ENCODE measurements at places on chromosomes 2 and 18. TPM values are rescaled to one million over a fixed set of nuclear protein-coding genes. Genes with fewer than 3 reads are reported as not detected.

- DNase-seq: no peak
These were observed 179.6 kb downstream of the ASB1 start for GRCh38 chr2:238606311-238606710.

GRCh38 chr2:182080493-182080892 lies 94.8 kb downstream of the PPP1R1C start:
- no peak for DNase-seq

DNA sequence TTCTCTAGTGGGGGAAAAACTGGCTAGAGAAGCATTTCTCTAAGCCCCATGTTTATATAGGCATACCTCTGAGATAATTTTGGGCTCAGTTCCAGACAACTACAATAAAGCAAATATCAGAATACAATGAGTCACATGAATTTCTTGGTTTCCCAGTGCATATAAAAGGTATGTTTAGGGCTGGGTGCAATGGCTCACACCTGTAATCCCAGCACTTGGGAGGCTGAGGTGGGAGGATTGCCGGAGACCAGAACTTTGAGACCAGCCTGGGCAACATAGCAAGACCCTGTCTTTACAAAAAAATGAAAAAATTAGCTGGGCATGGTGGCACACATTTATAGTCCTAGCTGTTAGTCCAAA lies 22.2 kb downstream of the TSN start:
- no peak for DNase-seq

GRCh38 chr2:24009680-24010476 lies at the start of gene MFSD2B:
Gene MFSD2B (plus strand): TSS chr2:24010085. CDS start chr2:24010097, 12 bp downstream.
- no peak for DNase-seq

DNA sequence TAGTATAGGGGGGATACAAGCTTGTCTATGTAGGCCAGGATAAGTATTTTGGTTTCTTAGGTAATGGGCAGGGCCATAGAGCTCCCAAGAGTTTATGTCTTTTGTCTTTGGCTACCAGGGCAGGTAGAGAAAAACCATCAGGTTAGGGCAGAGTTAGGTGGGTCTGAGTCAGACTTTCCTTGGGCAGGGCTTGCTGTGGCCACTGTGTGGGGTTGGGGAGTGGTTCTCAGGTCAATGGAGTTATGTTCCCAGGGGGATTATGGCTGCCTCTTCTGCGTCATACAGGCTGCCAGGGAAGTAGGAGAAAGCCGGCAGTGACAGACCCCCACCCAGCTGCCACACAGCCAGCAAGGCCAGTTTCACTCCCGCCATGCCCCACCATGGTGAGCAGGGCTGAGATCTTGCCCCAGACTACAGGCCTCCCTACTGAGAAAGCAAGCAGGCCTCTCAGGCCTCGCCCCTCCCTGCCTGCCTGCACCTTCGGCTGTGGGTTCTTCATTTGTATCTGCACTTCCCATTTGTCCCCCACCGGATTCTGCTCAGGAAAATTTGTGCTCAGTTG lies 55.5 kb downstream of the RPIA start:
- DNase-seq: no peak

DNA sequence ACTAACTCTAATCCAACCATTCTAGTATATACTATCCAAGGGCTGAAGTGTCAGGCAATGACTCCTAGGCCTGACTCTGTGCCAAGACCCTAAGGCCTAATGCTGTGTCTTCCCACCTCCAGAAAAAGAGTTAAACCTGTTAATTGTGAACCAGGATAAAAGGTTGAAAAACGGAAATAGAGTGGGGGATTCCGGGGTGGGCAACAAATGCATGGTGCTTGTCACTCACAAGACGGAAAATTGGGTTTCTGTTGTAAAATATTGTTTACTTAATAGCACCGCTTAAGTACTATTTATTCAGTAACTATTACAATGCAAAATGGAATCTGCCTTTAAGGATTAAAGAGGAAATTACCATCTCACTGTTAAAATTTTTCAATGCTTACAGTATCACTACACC lies 3.2 kb downstream of the STK17B start:
- DNase-seq: no peak

- no peak for DNase-seq
These were observed 203.5 kb downstream of the SP3 start for GRCh38 chr2:173761603-173762119.

- no peak for DNase-seq
These were observed 1.6 kb downstream of the FEV start for GRCh38 chr2:218983263-218983933.

DNA sequence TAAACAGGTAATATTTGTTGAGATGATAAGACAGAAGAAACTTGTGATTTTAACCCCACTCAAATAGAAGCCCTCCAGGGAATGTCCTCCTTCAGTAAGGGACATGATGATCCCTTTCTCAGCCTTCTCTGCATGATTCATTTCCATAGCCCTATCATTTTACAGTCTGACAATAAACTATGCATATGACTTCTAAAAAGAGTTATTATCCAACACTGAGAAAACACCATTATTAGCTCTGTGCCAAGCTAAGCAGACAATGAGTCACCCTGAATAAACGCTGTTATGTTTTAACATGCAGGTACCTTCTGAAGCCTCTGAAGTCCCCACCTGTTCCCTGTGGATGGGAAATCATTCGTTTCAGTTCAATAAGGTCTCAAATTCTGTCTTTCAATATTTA lies 54.7 kb downstream of the DTNB start:
- no peak for DNase-seq

GRCh38 chr2:221447310-221447709 lies 124.8 kb downstream of the EPHA4 start:
- DNase-seq: no peak

DNA sequence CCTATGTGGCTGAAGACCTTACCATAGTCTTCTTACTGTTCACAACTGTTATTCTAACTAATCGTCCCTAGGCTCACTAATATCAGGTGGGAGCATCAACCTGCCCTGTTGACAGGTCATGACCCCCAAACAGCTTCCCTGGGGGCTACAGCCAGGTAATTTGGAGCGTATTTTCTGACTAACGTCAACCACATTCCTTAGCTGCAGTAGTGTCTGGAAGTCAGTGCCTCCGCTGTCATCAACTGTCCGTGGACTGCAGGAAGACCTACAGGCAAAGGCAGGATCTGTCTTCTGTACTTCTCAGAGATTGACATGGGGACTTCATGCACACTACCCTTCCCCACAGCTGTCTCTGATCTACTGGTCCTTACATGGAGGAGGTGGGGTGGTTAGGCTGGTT lies 456.9 kb downstream of the BCL11A start:
- DNase-seq: no peak

- no peak for DNase-seq
These were observed 1948.4 kb upstream of the PIK3C3 start for GRCh38 chr18:40006634-40007033.

- DNase-seq: no peak
These were observed 654.2 kb upstream of the PKDCC start for GRCh38 chr2:41393621-41394020.

GRCh38 chr2:181190711-181191110 lies 210.3 kb downstream of the UBE2E3 start:
- no peak for DNase-seq

- DNase-seq: no peak
These were observed 119.9 kb upstream of the RND3 start for GRCh38 chr2:150607390-150607811.

DNA sequence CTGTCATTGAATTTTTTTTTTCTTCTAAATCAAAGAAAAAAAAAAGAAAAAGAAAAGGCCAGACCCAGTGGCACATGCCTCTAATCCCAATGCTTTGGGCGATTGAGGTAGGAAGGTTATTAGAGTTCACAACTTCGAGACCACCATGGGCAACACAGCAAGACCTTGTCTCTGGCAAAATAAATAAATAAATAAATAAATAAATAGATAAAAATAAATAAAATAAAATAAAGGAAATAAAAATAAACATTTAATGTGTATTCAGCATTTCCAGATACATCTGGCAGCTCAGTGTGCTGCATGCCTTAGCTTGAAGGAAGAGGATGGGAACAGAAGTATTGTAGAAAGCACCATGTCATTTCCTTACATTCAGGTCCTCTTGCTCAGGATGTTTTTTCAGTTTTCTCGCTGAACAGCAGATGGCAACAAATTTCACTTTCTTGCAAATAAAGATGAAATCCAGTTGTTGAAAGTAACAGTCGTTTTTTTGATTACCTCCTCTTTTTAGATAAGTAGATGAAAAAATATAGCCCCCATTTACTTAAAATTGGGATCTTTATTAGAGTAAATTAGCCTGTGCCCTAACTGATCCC lies 25.7 kb upstream of the FAM178B start:
- peak; percentile 27 for DNase-seq

DNA sequence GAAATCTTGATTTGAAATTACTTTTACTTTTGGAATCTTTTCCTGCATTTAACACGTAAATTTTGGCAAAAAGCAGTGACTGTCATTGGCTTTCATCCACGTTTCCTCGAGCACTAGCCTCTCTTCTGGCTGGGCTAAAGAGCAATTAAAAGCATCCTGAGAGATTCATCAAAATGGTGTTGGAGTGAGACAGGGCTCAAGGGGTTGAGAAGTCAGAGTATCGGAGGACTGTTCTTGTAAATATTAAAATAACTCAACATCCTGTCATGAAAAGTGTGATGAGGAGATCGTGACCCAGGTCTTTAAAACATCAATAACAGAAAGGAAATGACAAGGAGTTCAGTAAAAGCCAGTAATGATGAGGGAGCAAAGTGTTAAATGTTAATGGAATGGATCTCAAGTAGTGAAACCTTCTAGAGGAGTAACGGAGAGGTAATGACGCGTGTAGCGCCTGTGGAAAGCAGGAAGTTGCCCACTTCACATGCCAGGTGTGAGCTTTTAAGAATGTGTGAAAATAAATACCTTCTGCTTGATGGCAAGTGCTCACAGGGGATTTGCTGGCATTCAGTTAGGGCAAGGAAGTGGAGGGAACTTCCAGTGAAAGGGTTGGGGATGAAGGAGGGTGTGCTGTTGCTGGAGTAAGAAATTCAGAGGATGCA lies 754.4 kb downstream of the ADCYAP1 start:
- no peak for DNase-seq

DNA sequence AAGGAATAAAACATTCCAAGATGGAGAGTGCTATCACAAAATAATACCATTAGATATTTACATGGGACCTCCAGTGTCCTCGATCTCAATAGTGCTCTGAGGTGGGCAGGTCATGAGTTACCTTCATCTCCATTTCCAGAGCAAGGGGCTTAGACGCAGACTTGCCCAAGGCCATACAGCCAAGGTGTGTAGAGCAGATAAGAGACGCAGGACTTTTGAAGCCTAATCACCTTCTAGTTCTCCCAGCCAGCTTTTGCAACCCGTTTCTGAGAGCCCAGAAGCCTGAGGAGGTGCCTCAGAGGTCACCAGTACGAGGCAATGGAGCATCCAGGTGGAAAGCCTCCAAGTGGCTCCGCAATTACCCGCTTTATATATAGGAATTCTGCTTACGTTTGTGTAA lies 294.7 kb downstream of the LNPK start:
- DNase-seq: no peak

- DNase-seq: no peak
These were observed 606.0 kb downstream of the ADCYAP1 start for GRCh38 chr18:1510542-1511179.

DNA sequence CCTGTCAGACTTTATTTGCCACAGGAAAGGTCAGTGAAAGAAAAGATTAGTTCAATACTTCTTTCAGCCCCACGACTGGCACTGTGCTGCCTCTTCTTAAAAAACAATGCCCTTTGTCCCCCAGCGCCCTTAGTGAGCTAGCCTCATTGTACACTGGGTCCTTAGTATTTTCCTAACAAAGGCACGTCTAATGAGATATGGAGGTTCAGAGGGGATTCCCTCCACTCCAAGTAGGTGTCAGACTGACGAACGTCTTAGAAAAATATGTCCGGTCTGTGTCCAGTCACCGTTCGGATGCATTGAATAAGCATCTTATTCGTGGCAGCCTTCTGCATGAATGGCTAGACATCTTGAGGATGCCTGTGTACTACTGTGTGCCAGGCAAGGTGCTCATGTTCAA lies 1.1 kb downstream of the FECH start:
- no peak for DNase-seq

DNA sequence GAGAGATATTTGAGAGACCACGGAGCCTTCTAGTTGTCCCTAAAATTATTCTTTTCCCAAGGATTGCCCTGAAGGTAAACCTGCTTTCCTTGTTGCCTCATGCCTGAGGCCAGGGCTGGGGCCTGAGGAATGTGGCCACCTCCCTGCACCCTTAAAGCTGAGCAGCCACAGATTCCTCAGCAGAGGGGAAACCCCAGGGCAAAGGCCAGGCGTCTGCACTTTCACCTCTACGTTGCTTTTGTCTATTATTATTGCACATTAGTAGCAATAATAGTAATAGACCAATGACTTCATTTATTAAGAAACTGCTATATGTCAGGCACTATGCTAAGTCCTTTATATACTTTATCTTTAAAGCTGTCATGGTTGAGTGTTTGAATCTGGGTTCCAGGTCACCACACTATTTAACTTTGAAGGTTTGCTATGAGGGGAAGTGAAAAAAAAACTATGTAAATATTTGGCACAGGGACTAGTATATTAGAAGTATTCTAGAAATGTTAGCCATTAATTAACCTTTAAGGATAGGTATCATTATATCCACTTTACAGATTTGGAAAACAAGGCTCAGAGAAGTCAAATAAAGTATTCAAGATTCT lies 104.2 kb downstream of the LRRC30 start:
- DNase-seq: no peak

Gene C2orf80
- not detected for polyA plus RNA-seq

Gene CDCA7
- polyA plus RNA-seq: 34.6 TPM

Gene MEP1B
- 0.17 TPM for polyA plus RNA-seq

Gene SERPINB2
- not detected for polyA plus RNA-seq

Gene SLC9A4
- polyA plus RNA-seq: 0.05 TPM

Gene NT5C1B
- polyA plus RNA-seq: 0.96 TPM

Gene NOTO
- 0.04 TPM for polyA plus RNA-seq

All from left renal pelvis (tissue), 4 donors.